ENCODE measurements at places on chromosomes 6 and 20. TPM values are rescaled to one million over a fixed set of nuclear protein-coding genes. Genes with fewer than 3 reads are reported as not detected.

DNA sequence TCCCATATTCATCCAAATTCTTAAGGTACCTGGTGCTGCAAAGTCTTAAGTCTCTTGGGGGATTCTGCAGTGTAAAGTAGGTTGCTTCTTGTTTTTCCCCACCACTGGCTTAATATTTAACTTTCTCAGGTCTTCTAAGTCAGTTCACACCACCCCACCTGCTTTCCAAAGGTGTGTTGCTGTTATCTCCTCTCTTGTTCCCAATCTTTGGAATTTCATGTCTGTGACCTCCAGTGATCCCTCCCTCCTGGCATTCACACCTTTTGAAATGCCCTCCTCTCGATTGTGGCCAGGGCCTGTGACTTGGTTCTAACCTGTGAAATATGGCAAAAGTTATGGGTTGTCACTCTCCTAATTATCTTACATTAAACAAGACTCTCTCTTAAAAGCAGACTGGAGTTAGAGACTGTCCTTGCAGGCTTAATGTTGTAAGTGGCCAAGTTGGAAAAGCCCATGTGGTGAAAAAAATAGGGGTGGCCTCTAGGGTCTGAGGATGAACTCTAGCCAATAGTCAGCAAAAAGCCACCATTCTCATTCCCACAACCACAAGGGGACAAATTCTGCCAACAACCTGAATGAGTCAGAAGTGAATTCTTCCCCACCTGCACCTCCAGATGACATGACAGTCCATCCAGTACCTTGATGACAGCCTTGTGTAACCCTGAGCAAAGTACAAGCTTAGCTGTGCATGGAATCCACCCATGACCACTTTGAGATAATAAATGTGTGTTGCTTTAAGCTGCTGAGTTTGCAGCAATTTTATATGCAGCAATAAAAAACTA, 45.1 kb downstream of the ADGRF1 start:
- no peak for DNase-seq

DNA sequence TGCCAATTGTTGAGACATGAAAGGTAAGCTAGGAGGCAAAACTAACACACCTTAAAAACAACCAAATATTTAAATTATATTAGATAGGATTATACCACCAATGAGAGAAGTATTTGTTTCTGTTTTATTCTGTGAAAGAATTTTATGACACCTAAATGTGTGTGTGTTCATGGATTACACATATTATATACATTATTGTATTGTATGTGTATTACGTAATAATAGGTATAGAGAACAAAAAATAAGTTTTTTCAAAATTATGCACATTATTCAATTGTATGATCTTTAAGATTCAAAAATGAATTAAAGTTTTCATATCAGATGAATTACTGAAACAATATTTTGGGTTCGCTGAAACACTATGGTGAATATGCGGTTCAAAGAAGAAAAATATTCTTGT, 84.3 kb upstream of the FABP7 start:
- no peak for DNase-seq

DNA sequence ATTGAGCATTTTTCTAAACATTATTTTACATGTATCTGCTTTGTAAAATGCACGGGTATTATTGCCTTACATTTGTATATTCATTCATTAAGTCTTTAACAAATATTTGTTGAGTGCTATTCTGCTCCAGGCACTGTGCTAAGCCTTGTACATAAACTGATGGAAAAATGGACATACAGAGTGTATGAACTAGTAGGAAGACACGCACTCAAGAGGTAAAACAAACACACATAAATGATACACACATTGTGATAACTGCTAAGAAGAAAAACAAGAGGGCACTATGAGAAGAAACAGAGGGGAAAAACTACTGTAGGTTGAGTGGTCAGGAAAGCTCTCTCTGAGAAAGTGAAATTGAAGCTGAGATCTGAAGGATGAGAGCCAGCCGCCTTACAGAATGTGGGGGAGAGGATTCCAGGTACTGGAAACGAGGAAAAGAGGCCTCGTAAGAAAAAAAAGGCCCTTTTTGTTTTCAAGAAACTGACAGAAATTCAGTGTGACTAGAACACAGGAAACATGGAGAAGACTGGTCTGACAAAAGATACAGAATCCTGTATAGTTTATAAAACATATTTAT, 117.5 kb downstream of the EYA4 start:
- no peak for DNase-seq

- no peak for DNase-seq
Measured at GRCh38 chr6:98137391-98137790, 697.0 kb upstream of the POU3F2 start.

- DNase-seq = no peak
Measured at GRCh38 chr20:53819973-53820451, 226.4 kb upstream of the ZNF217 start.

GRCh38 chr20:51497542-51498467, 44.7 kb downstream of the NFATC2 start:
- peak; percentile 32 for DNase-seq

GRCh38 chr20:46712056-46712636, 2.7 kb downstream of the SLC2A10 start:
- no peak for DNase-seq

DNA sequence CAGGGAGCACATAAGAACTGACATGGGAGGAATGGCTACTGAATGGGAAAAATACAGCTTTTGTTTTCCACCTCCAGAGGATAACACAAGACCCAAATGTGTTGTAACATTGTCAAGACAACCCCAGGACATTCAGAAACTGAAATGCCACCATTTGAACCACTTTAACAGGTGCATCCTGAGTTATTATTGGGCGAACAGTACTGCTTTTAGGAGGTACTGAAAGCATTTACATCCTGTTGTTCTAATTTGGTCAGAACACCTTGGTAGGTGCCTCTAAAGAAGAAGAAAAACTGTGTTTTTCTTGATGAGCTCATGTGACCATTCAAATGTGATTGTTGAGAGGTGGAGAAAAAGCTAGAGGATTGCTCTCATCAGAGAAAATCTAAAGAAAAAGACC, 6.4 kb upstream of the TXNDC5 start:
- no peak for DNase-seq

ASIP gene
- not detected for total RNA-seq
